Natural killer cell (primary cell): ENCODE measurements at places on chromosomes 2 and 18. TPM values are rescaled to one million over a fixed set of nuclear protein-coding genes. Genes with fewer than 3 reads are reported as not detected.

DNA sequence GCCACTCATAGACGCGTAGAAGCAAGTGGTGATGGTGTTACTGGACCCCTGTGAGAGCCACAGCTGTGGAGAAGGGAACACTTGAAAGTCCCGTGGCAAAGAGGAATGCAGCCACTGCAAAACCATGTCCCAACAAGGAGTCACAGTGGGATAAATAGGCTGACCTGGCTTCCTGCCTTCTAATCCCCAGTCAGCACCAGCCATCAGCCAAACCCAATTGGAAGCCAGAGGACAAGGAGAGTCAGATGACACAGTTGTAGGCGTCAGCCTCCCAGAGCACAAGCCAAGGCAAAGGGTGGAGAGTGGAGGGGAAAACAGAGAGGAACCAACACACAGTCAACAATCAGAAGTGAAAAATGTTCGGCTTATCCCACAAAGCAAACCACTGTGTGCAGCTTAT, 5.5 kb upstream of the CYBRD1 start:
- peaks cover 6% of the 10 kb centered on the region for H3K4me1 ChIP-seq
- DNase-seq, result no peak
- no peak overlapping the region for H3K27ac ChIP-seq
- H3K4me3 ChIP-seq, result no peak overlapping the region

- H3K27ac ChIP-seq, result no peak overlapping the region
- no peak for DNase-seq
- peaks cover 3% of the 10 kb centered on the region for H3K36me3 ChIP-seq
- H3K4me3 ChIP-seq, result no peak overlapping the region
- H3K27me3 ChIP-seq, result no peaks in the 10 kb centered on the region
Measured at GRCh38 chr2:68127358-68128242, 30.1 kb upstream of the PNO1 start.

GRCh38 chr2:239358062-239358754, 42.6 kb downstream of the HDAC4 start:
- no peaks in the 10 kb centered on the region for H3K36me3 ChIP-seq
- H3K27ac ChIP-seq, result no peak overlapping the region
- no peak for DNase-seq
- no peaks in the 10 kb centered on the region for H3K27me3 ChIP-seq
- no peak overlapping the region for H3K4me3 ChIP-seq

GRCh38 chr2:176443946-176444345, 174.7 kb downstream of the MTX2 start:
- H3K4me3 ChIP-seq, result no peak overlapping the region
- no peaks in the 10 kb centered on the region for H3K36me3 ChIP-seq
- H3K27me3 ChIP-seq, result no peaks in the 10 kb centered on the region
- H3K27ac ChIP-seq, result no peak overlapping the region

DNA sequence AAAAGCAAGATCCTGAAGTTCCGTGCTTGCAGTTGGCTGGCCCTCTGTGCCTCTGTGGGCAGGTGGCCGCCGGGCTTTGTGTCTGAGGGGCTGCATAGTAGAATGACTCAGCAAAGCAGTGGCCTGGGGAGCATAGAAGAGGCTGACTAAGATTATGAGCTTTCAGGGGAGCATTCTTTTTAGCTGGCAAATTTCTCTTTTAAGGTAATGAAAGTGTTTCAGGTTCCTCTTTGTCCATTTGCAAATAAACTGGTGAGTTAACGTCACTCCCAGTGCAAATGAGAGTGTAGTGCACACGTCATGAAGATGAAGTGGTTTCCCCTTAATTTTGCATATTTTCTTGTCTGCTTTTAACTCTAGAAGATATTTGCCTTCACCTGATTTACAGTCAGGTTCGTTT, 98.6 kb downstream of the BCL2L11 start:
- peaks cover 3% of the 10 kb centered on the region for H3K4me1 ChIP-seq
- no peak for DNase-seq

GRCh38 chr2:174618179-174618578, 20.6 kb upstream of the WIPF1 start:
- no peak for DNase-seq
- peaks cover 16% of the 10 kb centered on the region for H3K36me3 ChIP-seq
- H3K4me3 ChIP-seq, result no peak overlapping the region

DNA sequence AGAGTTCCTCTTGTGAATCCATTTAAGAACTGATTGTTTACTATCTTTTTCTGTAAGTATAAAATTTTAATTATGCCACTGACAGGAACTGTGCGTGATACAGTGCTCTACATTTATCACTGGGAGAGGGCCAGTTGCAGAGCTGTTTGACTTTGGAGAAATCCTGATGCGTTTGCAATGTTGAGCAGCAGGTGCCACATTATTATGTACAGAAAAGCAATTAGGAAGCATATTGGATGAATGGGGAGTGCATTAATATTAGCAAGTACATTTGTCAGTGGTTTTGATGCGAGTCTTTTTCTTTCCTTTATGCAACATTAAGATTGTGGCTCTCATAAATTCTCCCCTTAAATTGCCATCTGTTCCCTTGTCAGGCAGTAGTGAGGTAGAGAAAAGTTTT, 302.3 kb upstream of the FANCL start:
- no peaks in the 10 kb centered on the region for H3K36me3 ChIP-seq
- no peak overlapping the region for H3K27ac ChIP-seq
- no peak for DNase-seq
- no peaks in the 10 kb centered on the region for H3K4me1 ChIP-seq
- no peaks in the 10 kb centered on the region for H3K27me3 ChIP-seq
- no peak overlapping the region for H3K4me3 ChIP-seq

- H3K27me3 ChIP-seq, result no peaks in the 10 kb centered on the region
- H3K27ac ChIP-seq, result no peak overlapping the region
- no peak for DNase-seq
- no peaks in the 10 kb centered on the region for H3K4me1 ChIP-seq
- no peaks in the 10 kb centered on the region for H3K36me3 ChIP-seq
- no peak overlapping the region for H3K4me3 ChIP-seq
Measured at GRCh38 chr2:211944572-211944971, 594.0 kb downstream of the ERBB4 start.

- no peaks in the 10 kb centered on the region for H3K4me1 ChIP-seq
- H3K27ac ChIP-seq, result no peak overlapping the region
- DNase-seq, result no peak
- no peaks in the 10 kb centered on the region for H3K36me3 ChIP-seq
- no peaks in the 10 kb centered on the region for H3K27me3 ChIP-seq
- H3K4me3 ChIP-seq, result no peak overlapping the region
Measured at GRCh38 chr2:120422465-120423160, 76.7 kb downstream of the INHBB start.

- H3K36me3 ChIP-seq, result no peaks in the 10 kb centered on the region
- DNase-seq, result no peak
- H3K4me3 ChIP-seq, result peak overlapping the region; percentile 21
- H3K27me3 ChIP-seq, result no peaks in the 10 kb centered on the region
- H3K27ac ChIP-seq, result peak overlapping the region; percentile 12
Measured at GRCh38 chr2:44087714-44088092, 81.0 kb upstream of the PPM1B start.

- no peaks in the 10 kb centered on the region for H3K27me3 ChIP-seq
- no peak overlapping the region for H3K27ac ChIP-seq
- no peaks in the 10 kb centered on the region for H3K36me3 ChIP-seq
- no peak for DNase-seq
- no peaks in the 10 kb centered on the region for H3K4me1 ChIP-seq
- H3K4me3 ChIP-seq, result no peak overlapping the region
Measured at GRCh38 chr2:25000503-25001324, 29.0 kb upstream of the DNAJC27 start.

- no peak overlapping the region for H3K27ac ChIP-seq
- no peak for DNase-seq
- H3K27me3 ChIP-seq, result no peaks in the 10 kb centered on the region
- no peak overlapping the region for H3K4me3 ChIP-seq
Measured at GRCh38 chr2:23146011-23146410, 239.0 kb upstream of the KLHL29 start.

- no peak overlapping the region for H3K4me3 ChIP-seq
- no peaks in the 10 kb centered on the region for H3K36me3 ChIP-seq
- H3K4me1 ChIP-seq, result no peaks in the 10 kb centered on the region
- DNase-seq, result no peak
- H3K27ac ChIP-seq, result no peak overlapping the region
Measured at GRCh38 chr18:79884294-79884962, 67.0 kb downstream of the SLC66A2 start.

- no peaks in the 10 kb centered on the region for H3K4me1 ChIP-seq
- no peak overlapping the region for H3K4me3 ChIP-seq
- no peaks in the 10 kb centered on the region for H3K36me3 ChIP-seq
- no peak for DNase-seq
- no peak overlapping the region for H3K27ac ChIP-seq
Measured at GRCh38 chr2:179790235-179791217, 70.9 kb downstream of the ZNF385B start.

DNA sequence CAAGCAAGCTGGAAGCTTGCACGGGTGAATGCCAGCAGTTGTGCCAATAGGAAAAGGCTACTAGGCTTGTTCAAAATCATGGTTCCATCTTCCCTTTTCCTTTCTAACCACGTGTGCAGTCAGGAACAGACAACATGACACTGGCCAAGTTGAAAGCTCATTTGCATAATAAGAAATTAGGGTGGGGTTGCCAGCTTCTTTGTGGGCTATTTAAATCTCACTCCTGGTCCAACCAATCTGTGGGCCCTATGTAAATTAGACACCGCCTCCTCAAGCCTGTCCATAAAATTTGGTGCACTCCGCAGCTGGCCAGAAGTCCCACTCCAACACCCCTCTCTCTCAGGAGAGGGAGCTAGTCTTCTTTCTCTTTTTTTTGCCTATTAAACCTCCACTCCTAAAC, 1948.4 kb upstream of the PIK3C3 start:
- no peaks in the 10 kb centered on the region for H3K4me1 ChIP-seq
- H3K27ac ChIP-seq, result no peak overlapping the region
- no peaks in the 10 kb centered on the region for H3K27me3 ChIP-seq
- H3K4me3 ChIP-seq, result no peak overlapping the region
- DNase-seq, result no peak
- H3K36me3 ChIP-seq, result no peaks in the 10 kb centered on the region

DNA sequence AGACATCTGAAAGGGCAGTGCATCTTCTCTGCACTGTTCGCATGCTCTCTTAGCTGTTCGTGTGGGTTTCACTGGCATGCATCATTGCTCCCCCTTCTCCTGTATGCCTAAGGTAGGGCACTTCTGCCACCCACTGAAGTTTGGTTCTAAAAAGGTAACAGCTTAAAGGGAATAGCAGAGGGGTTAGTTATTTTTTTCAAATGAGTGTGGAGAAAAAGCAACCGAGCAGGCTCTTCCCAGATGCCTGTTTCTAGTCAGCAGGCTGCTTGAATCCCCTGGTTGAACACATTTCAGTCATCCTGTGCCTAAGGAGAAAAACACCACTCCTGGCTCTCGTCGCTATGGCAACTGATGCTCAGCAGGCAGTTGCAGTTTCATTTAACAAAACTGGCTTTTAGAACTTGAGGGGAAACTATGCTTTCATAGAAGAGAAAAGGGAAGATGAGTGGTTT, 69.8 kb upstream of the GALNT3 start:
- H3K27ac ChIP-seq, result no peak overlapping the region
- no peaks in the 10 kb centered on the region for H3K4me1 ChIP-seq
- DNase-seq, result no peak
- no peaks in the 10 kb centered on the region for H3K36me3 ChIP-seq

DNA sequence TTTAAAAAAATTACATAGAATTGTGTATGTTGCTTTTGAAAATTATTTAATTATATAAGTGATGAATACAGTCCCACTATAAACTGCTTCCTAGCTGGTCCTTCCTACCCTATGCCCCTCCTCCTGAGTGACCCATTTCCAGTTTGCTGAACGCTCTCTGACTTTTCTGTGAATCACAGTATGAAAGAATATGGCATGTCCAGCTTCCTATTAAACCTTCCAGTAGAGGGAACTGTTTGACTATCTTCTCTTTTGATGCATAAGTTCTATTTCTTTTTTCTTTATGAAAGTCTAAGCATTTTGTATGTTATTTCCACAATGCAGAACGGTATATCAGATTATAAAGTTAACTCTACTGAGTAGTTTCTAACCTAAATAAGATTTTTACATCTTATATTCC, 41.3 kb downstream of the PSMG2 start:
- DNase-seq, result peak; percentile 68
- no peaks in the 10 kb centered on the region for H3K27me3 ChIP-seq
- no peaks in the 10 kb centered on the region for H3K36me3 ChIP-seq

DNA sequence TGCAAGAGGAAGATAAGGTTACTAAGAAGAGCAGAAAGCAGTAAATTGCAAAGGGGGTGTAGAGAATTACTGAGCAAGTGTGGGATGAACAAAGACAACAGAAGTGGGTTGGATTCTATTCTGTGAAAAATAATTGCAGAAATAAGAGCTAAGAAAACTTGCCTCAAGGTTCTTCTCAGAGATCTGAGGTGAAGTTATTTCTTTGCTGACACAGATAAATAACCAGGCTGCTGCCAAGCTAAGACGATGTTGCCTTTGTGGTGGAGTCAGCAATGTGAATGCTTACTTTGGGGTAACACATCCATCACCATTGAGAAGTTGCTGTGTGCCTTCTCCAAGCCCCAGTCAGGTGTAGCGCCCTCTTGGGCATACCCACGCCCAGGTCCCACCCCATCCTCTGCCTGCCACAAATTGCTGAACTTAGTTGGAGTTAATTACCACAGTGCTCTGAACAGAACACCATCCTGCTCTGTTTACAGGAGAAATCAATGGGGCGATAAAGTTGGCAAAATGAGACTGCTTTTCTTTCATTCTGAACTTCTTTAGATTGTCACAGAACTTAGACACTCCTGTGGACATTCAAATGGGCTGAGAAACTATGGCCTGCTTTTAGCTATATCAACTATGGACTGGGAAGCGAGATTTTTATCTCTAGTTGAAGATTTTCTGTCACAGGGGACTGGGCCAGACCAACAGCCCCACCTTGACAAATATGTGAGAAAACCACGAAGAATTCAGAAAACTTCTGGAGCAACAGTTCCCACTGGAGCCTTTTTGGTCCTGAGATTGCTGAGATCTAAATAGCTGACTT, 283.6 kb downstream of the TMX3 start:
- no peaks in the 10 kb centered on the region for H3K36me3 ChIP-seq

DNA sequence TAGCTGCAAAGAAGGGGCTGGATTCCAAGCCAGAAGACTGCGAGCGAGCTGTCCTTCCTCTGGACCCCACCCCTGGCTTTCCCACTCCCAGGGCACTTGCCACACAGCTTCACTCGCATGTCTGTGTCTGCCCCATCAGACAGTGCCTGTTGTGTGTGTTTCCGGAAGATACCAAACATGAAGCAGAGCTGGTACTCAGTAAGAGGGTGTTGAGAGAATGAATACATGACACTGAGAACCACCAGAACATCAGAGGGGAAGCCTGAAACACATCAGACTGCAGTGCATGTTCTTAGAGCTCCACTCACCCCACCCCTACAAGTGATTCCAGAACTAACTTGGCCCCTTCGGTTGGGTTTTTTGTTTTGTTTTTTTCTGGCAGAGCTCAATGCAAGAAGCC, 181.5 kb downstream of the TTC32 start:
- no peak overlapping the region for H3K4me3 ChIP-seq
- H3K36me3 ChIP-seq, result no peaks in the 10 kb centered on the region
- H3K4me1 ChIP-seq, result no peaks in the 10 kb centered on the region
- no peak for DNase-seq

Gene BMP10
- not detected for total RNA-seq

Gene ASTL
- 8.8 TPM for total RNA-seq

Gene TUBA3E
- not detected for total RNA-seq

Gene ABCG8
- total RNA-seq, result not detected

Gene TSPYL6
- total RNA-seq, result not detected

Gene VWA3B
- not detected for total RNA-seq

Gene CHRND
- total RNA-seq, result not detected

Gene DCC
- not detected for total RNA-seq
